ENCODE measurements at places on chromosomes 3 and 15. TPM values are rescaled to one million over a fixed set of nuclear protein-coding genes. Genes with fewer than 3 reads are reported as not detected.

APBA2 gene
- 9.5 TPM for total RNA-seq

SCN11A gene
- 0.33 TPM for total RNA-seq

TTLL13 gene
- 0.13 TPM for total RNA-seq

DNA sequence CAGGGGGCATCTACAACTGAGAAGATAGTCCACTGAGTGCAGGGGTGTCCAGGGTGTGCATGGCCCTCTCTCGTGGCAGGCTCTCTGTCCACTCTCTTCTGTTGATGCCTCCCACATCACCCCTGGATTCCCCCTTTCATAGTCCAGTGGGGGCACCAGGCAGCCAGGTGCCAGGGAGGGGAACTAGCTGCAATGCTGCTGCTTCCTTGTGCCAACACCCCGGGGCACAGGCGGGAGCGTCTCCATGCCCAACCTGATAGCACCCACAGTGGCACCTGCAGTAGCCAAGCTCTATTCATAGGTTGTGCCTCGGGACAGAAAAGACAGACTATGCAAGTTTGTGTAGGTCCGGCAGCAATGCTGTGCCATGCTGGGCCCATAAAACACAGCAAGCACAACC lies 11.7 kb downstream of the DUOX2 start:
- no peak for DNase-seq

GRCh38 chr3:157467200-157467599 lies 30.6 kb downstream of the PTX3 start:
- DNase-seq, result no peak

GRCh38 chr3:181709537-181710279 lies 2.0 kb upstream of the SOX2 start:
- DNase-seq, result peak; percentile 84

GRCh38 chr15:57134071-57134605 lies 215.7 kb downstream of the TCF12 start:
- no peak for DNase-seq

Measured in thyroid gland (tissue), 4 donors.